ENCODE measurements at places on chromosomes 6 and 20.
A peak's percentile ranks its signal among the peaks of the same experiment; 100 is the strongest.

DNA sequence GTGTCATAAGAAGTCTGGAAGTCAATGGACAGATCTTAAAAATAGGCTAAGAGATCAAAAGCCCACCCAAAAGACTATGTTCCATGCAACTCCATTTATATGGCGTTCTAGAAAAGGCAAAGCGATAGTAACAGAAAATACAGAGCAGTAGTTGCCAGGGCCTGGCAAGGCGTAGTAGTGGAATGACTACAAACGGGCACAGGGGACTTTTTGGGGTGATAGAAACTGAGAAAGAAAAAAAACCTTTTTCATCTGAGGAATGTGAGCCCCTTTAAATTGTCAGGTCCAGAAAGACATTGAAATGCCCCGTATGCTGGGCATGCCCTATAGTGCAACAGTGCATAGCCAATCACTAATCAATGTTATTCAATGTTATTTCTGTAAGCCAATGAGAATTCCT lies 47.2 kb upstream of the FAM50B start:
- DNase-seq = no peak

DNA sequence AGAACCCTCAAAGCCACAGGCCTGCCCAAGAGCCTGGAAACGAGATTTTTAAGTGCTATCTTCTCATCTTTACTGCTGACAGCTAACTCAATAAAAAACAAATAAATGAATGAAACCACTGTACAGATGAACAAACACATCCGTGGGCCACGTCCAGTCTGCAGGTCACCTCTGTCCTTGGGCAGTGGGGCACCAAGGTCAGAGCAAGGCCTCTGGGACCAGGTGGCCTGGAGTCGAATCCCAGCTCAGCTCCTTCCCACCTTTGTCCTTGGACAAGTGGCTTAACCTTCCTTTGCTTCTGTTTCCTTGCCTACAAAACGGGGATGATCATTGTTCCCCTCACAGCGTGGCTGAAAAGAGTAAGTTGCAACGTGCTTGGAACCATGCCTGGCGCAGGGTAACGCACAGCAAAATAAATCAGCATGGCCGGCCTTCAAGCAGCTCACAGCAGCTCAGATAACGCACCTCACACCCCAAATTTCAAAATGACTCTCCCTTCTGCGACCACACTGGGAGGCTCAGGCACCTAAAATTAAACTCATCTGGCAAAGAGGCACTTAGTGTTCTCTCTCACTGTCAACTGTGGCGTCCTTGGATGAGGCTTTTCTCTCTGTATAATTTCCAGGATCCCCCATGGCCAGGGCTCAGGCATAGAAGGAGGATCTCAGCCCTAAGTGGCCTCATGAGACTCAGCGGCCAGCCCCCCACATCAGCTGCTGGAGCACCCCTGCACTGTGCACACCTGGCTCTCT lies 35.7 kb downstream of the RRBP1 start:
- DNase-seq = no peak

GRCh38 chr6:89483111-89483720 lies 50.3 kb downstream of the ANKRD6 start:
- DNase-seq = peak; percentile 61

DNA sequence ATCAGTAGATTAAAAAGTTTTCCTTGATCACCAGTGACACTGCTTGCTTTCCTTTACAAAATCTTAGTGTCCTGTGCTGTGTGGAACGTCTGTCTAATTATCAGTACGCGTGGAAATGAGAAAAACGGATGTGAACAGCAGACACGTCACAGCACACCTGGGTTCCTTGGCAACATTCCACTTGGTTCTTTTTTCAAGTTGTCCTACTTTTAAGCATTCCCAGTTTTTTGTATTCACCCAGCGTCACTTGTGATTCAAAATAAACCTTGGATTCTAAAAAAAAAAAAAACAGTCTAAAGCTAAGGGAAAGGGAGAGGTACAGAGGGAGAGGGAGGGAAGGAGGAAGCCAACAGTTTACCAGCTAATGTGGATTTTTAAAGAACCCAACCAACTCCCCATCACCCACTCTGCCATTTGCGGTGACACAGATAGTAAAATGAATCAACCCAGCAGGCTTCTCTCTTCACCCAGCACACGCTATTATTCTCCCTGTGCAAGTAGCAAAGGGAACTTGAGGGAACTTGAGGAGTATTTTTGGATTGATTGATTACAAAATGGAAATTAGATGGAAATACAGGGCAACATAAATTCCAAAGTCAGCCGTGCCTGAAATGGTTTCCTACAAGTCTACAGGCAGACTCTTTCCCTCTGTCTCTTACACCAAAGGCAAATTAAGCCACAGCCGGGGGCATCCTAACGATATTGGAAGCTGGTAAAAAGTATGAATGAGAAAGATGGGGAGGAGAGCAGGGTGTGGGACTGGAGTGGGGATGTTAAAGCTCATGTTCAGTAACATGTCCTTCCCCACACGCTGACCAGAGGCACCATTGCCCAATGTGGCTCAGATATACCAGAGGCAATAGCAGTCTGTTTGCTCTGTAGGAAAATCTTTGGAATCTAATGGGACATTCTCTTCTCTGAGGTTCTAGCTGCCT lies 129.8 kb downstream of the SASH1 start:
- DNase-seq = no peak

- no peak for DNase-seq
Measured at GRCh38 chr6:14915888-14916832, 329.7 kb upstream of the JARID2 start.
